ENCODE measurements at places on chromosomes 7 and 10.

- no peak for DNase-seq
Observed at GRCh38 chr7:91050677-91051076, 213.6 kb upstream of the FZD1 start.

GRCh38 chr7:91137153-91137787, 127.0 kb upstream of the FZD1 start:
- no peak for DNase-seq

DNA sequence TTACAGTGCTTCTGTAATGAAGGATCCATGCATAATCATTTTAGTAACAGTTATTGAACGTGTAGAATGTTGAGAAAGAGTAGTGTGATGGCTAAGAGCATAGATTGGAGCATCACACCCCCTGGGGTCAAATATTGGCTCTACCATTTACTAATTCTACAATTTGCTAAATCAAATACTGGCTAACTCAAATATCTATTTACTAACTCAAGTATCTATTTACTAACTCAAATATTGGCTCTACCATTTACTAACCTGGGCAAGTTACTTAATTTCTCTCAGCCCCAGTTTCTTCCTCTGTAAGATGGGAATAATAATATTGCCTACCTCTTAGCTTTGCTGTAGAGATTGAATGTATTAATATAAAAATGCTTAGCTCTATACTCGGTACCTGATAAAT, 64.0 kb downstream of the CDK14 start:
- DNase-seq = no peak

GRCh38 chr7:154568346-154568745, 434.6 kb downstream of the PAXIP1 start:
- DNase-seq = no peak

- no peak for DNase-seq
Observed at GRCh38 chr10:22475651-22476600, 130.6 kb downstream of the SPAG6 start.

GRCh38 chr7:152579070-152579469, 96.9 kb downstream of the XRCC2 start:
- no peak for DNase-seq

DNA sequence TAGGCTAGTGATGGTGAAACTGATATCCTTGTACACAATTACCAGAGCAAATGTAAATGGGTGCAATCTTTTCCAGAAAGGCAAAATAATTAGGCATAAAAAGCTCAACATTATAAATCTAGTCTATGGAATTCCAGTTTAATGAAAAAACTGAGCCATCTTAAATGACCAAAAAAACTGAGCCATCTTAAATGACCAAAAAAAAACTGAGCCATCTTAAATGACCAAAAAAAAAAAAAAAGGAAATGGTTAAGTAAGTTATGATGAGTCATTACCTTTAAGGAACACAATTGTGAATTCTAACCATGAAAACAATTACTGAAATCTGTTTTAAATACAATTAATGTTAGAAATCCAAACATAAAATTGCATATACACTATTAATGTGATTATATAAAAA, 25.3 kb downstream of the USP6NL start:
- DNase-seq = no peak

DNA sequence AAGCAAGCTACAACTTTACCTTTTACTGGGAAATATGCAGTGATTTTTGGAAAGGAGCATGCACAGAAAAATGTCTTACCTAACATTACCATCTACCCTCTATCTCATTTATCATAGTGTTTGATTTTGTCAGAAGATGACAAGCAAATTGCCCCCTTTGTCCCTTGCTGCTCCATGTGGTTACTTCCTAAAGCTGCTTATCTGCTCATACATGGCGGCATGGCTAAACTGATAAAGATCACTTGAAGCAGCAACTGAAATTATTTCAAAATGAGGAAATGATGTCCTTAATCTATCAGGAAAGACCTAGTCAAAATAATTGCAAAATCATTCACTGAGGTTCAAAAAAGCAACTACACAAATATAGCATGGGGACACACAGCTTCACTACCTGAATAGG, 1198.5 kb upstream of the SORCS1 start:
- no peak for DNase-seq

GRCh38 chr10:60809157-60809556, 30.9 kb downstream of the CDK1 start:
- no peak for DNase-seq

GRCh38 chr10:68446179-68446578, 25.6 kb downstream of the DNA2 start:
- no peak for DNase-seq

GRCh38 chr7:139647814-139648390, 124.4 kb downstream of the CLEC2L start:
- no peak for DNase-seq

GRCh38 chr10:21749788-21750187, 215.8 kb downstream of the MLLT10 start:
- DNase-seq = no peak

GRCh38 chr10:79071396-79071923, 2.7 kb downstream of the ZMIZ1 start:
- no peak for DNase-seq

DNA sequence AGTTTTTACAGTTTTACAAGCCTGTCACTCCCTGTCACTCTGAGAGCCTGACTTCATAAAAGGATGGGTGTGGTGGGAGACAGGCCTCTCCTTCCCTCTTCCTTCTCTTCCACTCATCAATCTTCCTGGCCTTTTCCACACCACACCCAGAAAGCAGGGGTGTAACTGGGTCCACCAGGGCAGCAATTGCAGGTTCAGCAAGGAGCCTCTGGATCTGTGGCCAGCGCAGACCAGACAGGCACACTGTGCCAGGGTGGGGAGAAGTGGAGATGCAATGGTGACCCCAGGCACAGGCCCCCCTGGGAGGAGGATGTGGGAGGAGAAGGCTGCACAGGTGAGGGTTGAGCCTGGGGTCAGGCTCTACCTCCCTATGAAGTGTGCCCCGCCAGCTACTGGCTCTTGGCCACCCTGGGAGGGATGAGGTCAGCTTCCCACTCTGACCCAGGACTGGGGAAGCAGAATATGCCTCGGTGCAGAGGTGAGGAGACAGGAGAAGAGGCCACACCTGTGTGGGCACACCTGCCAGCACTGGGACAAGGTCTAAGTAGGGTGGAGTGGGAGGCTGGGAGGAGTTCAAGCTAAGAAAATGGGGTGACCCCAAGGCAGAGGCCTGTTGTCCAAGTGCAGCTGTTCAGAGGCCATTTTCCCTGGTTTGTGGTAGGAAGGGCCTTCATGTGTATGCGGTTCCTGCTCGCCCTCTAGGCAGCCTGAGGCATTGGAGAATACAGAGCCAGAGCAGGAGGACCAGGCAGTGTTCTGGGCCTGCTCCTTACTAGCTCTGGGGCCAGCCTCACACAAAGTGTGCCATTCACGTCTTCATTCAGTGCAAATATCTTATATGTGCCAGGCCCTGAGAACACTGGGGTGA, 20.2 kb upstream of the TMEM72 start:
- DNase-seq = no peak

DNA sequence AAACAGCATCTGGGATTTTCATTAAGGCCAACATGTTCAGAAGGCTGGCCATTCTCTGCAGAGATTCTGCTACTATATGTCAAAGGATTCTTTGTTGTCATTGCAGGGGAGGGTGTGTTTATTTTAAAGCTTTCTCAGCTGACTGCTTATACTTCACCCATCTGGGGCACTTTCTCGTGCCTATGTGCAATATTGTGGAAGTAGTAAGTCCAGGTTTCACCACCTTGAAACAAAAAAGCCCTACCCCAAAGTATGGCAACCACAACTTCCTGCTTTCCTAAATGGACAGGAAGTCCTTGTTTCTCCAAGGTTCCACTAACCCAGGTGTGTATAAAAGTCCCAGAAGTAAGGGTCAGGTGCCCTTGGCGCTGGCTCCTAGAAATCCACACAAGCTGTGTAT, 58.7 kb upstream of the COL1A2 start:
- DNase-seq = no peak

- peak; percentile 49 for DNase-seq
Observed at GRCh38 chr10:14556285-14556956, 218.3 kb downstream of the FAM107B start.

DNA sequence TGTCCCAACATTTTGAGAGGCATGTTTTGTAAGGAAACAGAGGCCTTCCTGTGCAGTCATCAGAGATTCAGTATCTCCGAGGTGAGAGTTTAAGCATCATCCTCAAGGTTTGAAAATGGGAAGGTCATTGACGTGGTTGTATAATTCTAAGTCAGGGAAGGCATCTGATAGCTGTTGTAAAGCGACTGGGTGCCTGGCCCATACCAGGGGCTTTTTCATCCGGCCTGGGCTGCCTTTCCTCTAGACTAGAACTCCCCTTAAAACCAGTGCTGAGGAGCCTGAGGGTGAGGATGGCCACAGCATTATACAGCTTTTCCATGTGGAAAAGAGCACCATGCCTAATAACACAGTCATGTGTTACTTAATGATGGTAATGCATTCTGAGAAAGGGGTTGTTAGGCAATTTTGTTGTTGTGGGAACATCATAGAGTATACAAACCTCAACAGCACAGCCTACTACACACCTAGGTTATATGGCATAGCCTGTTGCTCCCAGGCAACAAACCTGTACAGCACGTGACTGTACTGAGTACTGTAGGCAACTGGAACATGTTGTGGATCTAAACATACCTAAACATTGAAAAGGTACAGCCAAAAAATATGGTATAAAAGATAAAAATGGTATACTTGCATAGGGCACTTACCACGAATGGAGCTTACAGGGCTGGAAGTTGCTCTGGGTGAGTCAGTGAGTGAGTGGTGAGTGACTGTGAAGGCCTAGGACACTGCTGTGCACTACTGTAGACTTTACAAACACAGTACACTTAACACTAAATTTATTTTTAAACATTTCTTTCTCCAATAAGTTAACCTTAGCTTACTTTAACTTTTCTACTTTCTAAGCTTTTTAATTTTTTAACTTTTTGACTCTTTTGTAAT, 13.5 kb upstream of the CACUL1 start:
- no peak for DNase-seq

DNA sequence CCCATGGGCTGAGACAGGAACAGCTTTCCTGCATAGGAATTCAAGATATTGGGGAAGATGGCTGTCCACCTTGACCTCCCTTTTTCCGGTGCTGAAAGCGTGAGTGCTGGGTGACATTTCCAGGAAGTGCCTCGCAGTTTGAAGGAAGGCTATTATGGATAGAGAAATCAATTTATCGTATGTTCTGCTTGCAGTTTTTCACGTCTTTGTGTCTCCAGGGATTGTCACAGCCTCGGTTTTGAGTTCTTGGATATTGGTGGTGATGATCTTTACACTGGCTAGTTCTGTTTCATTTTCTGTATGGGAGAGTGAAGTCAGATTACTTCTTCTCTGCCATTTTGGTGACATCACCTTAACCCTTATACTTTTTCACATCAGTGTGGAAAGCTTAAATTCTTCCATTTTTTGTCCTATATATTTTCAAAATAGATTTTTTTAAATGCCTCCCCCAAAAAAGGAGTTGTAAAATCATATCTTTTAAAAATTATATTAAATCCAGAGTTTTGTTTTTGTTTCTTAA, 102.5 kb upstream of the APBB1IP start:
- no peak for DNase-seq

GRCh38 chr10:62010366-62010765, 108.9 kb downstream of the ARID5B start:
- DNase-seq = no peak

GRCh38 chr10:16116404-16117304, 256.3 kb upstream of the MINDY3 start:
- no peak for DNase-seq

DNA sequence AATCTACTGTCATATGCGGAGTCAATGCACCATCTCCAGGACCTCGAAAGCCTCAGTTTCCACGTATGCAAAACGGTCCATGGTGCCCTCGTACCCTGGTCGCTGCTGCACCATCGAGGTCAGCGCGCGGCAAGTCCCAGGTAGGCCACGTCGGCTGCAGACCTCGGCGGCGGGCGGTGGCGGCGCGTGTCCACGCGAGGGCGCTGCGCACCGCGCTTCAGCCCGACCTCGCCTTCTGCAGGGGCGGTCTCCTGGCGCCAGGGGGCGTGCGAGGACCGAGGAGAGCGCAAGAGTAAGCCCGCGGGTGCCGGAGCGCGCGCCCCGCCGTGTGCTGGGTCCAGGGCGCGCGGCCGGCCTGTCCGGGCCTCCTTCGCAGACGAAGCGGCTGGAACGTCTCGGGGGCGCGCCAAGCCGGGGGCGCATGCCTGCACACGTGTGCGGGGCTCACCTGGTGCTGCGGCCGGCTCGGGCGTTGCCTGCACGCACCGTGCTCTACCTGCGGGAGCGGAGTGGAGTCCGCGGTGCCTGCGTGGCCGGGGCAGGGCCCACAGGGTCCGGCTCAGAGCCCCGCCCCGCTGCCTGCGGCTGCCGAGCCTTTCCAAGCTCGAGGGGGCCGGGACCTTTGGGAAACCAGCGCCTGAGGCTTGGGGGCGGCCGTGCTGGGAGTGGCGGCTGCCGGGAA, 54.0 kb downstream of the GLRX3 start:
- DNase-seq = peak; percentile 91

DNA sequence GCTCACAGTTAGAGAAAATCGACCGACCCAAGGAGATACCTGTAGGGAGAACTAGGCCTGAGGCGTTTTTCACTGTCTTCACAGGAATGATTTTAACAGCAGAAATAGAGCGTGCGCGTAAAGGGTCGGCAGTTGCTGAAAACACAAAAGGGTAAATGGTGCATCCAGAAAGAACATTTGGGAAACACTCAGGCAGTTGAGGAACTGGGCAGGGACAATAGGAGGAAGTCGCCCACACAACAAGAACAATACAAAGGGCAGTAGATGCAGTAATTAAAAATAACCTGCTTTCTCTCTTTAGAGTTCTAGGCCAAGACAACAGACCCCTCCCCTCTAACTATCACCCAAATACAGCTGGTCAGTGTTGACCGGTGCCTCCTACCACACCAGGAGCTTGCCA, 126.6 kb downstream of the SORBS1 start:
- no peak for DNase-seq

- no peak for DNase-seq
Observed at GRCh38 chr7:1908823-1909420, 238.8 kb downstream of the ELFN1 start.

GRCh38 chr7:16747102-16747501, 6.5 kb upstream of the TSPAN13 start:
- DNase-seq = no peak

GRCh38 chr7:1818575-1819258, 148.6 kb downstream of the ELFN1 start:
- DNase-seq = no peak

- no peak for DNase-seq
Observed at GRCh38 chr10:131002031-131002861, 309.3 kb downstream of the TCERG1L start.

GRCh38 chr10:105068497-105068896, 427.4 kb downstream of the SORCS3 start:
- no peak for DNase-seq

GRCh38 chr7:154929006-154929726, 73.8 kb downstream of the PAXIP1 start:
- DNase-seq = no peak

- no peak for DNase-seq
Observed at GRCh38 chr10:58518775-58519174, 6.1 kb downstream of the BICC1 start.

- DNase-seq = no peak
Observed at GRCh38 chr10:131146790-131147189, 164.7 kb downstream of the TCERG1L start.

- DNase-seq = no peak
Observed at GRCh38 chr7:1678571-1679325, 8.7 kb downstream of the ELFN1 start.

GRCh38 chr7:80641548-80641947, 3.1 kb downstream of the CD36 start:
- DNase-seq = no peak

All from effector memory CD8-positive, alpha-beta T cell (primary cell).